ENCODE measurements at places on chromosomes 4 and X.

GRCh38 chr4:109703664-109704361 lies 568 bp upstream of the CASP6 start:
- no peak for DNase-seq

DNA sequence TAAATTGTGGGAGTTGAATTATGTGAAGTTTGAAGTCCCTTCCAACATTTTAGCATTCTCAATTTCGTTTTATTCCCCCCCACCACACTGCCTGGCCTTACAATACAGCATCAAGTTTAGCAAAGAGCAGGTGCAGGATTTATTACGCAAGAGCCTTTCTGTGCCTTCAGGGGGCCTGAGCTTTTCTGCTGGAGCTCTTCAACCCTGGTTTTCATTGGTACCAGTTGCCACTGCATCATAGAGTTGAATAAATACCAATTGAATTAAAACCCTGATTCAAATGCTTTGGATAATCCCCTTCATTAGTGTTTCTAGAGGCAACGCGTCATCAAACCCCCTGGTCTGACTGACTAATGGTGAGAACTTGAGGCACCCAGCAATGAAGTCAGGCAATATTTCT lies 43.6 kb upstream of the KIT start:
- no peak for DNase-seq

- DNase-seq, result no peak
These were observed 194.0 kb upstream of the MAB21L2 start for GRCh38 chr4:150387981-150388380.

DNA sequence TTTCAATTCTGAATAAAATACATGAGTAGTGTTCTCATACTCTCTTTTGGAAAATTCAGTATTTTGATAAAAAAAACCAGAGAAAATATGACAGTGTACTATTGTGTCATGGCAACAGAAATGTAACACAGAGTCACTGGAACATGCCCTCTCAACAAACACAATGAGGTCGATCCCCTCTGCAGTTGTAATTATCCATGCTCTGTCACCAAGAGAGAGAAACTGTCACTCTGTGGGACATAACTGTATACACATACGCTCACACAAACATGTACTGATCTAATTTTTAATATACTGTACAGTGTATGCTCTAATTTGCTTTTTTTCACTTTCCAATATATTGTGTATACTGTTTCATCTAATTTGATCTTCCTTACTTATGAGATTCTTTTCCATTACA lies 1136.8 kb upstream of the TENM3 start:
- DNase-seq, result no peak

GRCh38 chrX:9587642-9588041 lies 122.8 kb downstream of the TBL1X start:
- no peak for DNase-seq
